Glutamatergic neuron (in vitro differentiated cells): ENCODE measurements at places on chromosomes 16 and 17. TPM values are rescaled to one million over a fixed set of nuclear protein-coding genes. Genes with fewer than 3 reads are reported as not detected.
A peak's percentile ranks its signal among the peaks of the same experiment; 100 is the strongest.

GRCh38 chr17:2710071-2710802 lies 1.3 kb downstream of the CLUH start:
- peaks cover 15% of the 10 kb centered on the region for H3K4me1 ChIP-seq
- no peaks in the 10 kb centered on the region for H3K36me3 ChIP-seq
- H3K27me3 ChIP-seq, result peaks cover 7% of the 10 kb centered on the region
- peak overlapping the region; percentile 88 for H3K4me3 ChIP-seq
- no peak overlapping the region for H3K27ac ChIP-seq

DNA sequence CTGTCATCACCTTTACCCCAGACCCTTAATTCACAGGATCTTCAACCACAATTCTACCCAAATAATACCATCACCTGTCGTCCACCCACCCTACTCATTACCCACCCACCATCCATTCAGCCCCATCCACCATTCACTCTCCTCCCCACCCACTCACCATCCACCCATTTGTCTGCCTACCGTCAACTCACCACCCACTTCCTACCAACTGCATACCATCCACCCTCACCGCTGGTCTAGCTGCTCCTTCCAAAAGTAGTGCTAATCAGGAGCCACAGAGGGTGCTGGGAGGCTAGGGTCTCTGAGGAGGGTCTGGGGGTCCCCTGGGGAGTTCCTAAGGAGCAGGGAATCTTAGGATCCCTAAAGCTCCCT lies 12.0 kb upstream of the IGFBP4 start:
- H3K36me3 ChIP-seq, result no peaks in the 10 kb centered on the region
- no peak for DNase-seq
- H3K27me3 ChIP-seq, result no peaks in the 10 kb centered on the region
- H3K27ac ChIP-seq, result no peak overlapping the region
- H3K4me1 ChIP-seq, result no peaks in the 10 kb centered on the region
- H3K4me3 ChIP-seq, result no peak overlapping the region

DNA sequence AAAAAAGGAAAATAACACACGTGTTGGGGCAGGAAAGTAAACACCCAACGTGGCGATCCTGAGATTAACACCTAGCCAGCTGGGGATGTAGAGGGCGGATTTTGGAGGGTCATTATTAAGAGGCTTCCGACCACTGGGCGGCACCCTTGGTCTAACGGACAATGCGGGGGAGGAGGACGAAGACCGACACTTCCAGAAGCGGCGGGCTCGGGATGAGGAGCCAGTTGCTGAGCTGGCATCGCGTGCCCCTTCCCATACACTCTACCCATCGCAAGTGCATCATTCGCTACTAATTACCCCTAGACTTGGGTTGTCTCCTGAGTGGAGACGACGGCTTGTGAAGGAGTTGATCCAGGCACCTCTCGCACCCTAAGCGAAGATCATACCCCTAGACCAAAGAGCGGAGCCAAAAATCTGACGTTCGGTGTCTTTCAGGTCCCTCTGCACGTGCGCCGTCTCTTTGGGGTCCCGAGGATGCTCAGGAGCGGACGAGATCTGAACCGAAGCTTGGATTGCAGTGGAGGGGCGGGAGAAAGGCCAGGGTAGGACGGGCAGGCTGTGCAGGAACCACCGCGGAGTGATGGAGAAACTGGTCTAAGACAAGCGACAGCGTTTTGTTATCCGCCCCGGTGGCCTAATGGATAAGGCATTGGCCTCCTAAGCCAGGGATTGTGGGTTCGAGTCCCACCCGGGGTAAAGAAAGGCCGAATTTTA lies 17.6 kb downstream of the ZNF213 start:
- H3K36me3 ChIP-seq, result no peaks in the 10 kb centered on the region
- peaks cover 38% of the 10 kb centered on the region for H3K27me3 ChIP-seq
- H3K27ac ChIP-seq, result peak overlapping the region; percentile 90
- peak overlapping the region; percentile 90 for H3K4me3 ChIP-seq

- no peak overlapping the region for H3K27ac ChIP-seq
- no peaks in the 10 kb centered on the region for H3K36me3 ChIP-seq
- H3K4me3 ChIP-seq, result no peak overlapping the region
- peak; percentile 81 for DNase-seq
- peaks cover 2% of the 10 kb centered on the region for H3K4me1 ChIP-seq
- peaks cover 4% of the 10 kb centered on the region for H3K27me3 ChIP-seq
Measured at GRCh38 chr17:68011199-68011665, 15.0 kb upstream of the C17orf58 start.

GRCh38 chr17:15307710-15308111 lies 33.7 kb downstream of the TEKT3 start:
- peaks cover 1% of the 10 kb centered on the region for H3K27me3 ChIP-seq
- no peaks in the 10 kb centered on the region for H3K36me3 ChIP-seq
- no peaks in the 10 kb centered on the region for H3K4me1 ChIP-seq

DNA sequence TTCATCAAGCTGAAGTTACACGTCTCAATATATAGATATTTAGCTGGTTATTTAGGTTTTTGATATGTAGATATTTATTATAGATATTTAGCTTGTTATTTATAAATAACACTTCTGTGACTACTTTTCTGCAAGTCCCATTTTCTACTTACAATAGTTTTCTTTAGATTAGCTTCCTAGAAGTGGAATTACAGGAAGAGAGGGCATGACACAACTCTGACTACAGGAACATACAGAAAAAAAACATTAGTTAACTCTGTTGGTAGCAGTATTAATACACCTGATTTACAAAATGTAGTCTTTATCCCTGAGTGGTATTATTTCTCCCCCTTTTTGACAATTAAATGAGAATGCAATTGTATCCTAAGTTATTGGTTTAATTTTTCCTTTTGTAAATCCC lies 21.2 kb upstream of the CCL1 start:
- H3K27ac ChIP-seq, result no peak overlapping the region
- no peaks in the 10 kb centered on the region for H3K27me3 ChIP-seq
- no peaks in the 10 kb centered on the region for H3K36me3 ChIP-seq
- no peak overlapping the region for H3K4me3 ChIP-seq
- H3K4me1 ChIP-seq, result peaks cover 3% of the 10 kb centered on the region

DNA sequence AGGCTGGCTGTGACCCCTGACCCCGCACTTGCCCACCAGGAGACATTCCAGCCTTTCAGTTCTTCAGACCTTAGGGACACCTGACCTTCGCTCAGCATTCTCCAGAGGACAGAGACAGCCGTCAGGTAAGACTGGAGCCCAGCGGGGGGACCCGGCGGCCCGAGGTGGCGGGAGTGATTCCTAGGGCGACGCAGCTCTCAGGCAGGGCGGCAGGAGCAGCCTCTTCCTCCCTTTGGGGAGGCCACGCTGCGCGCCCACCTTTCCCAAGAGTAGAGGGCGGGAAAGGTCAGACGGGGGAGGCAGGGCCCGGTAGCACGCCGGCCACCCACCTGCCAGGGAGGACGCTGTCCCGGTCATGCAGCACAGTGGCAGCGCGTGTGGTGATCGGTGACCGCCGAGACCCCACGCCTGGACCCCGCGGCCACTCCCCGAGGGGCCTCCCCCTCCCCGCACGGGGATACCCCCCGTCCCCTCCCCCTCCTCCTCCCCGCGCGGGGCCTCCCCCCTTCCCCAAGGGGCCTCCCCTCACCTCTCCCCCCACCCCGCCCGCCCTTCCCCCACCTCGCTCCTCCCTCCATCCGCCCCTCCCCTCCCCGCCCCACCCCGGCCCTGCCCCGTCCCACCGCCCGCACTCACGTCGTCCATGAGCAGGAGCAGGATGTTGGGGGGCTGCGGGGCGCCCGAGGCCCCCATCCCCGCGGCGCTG lies 472 bp downstream of the GALNS start:
- peak; percentile 52 for DNase-seq
- peak overlapping the region; percentile 78 for H3K4me3 ChIP-seq
- no peak overlapping the region for H3K27ac ChIP-seq
- H3K4me1 ChIP-seq, result peaks cover 6% of the 10 kb centered on the region
- peaks cover 8% of the 10 kb centered on the region for H3K36me3 ChIP-seq

- H3K27ac ChIP-seq, result no peak overlapping the region
- H3K4me1 ChIP-seq, result peaks cover 8% of the 10 kb centered on the region
- H3K27me3 ChIP-seq, result peaks cover 4% of the 10 kb centered on the region
- no peak for DNase-seq
Measured at GRCh38 chr17:58312829-58313228, 15.8 kb downstream of the TSPOAP1 start.

DNA sequence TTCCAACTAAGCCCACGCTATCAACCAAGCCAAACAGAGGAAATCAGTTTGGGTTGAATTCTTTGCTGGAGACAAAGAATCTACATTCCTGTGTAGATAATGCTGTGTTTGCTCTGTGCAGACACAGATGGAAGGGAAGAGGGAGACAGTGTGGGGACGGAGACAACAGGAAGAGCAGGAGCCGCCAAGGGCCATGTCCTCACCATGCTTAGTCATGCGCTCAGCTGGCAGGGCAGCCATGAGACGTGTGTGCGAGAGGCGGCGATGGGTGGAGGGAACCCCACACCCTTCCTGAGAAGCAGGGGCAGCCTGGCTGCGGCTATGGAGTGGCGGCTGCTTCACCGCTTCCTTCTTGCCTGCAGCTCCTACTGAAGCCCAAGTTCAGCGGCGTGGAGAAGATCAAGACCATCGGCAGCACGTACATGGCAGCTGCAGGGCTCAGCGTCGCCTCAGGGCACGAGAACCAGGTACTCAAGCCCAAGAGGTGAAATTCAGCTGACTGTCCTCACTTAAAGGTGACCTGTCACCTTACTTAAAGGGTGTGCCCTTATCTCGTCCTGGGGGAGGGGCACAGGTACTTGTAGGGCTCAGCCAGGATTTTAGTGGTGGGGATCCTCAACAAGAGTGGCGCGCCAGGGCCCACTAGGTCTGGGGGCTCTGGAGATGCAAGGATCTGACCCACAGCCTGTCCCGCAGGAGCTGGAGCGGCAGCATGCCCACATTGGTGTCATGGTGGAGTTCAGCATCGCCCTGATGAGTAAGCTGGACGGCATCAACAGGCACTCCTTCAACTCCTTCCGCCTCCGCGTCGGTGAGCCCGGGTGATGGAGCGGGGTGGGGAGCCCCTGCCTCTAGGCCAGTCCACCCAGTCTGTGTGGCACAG lies 47.5 kb downstream of the ADCY7 start:
- peaks cover 9% of the 10 kb centered on the region for H3K4me1 ChIP-seq
- no peak overlapping the region for H3K4me3 ChIP-seq
- H3K36me3 ChIP-seq, result no peaks in the 10 kb centered on the region
- peaks cover 4% of the 10 kb centered on the region for H3K27me3 ChIP-seq
- H3K27ac ChIP-seq, result no peak overlapping the region

GRCh38 chr17:77036841-77037381 lies 103.9 kb upstream of the SEC14L1 start:
- peak overlapping the region; percentile 71 for H3K4me3 ChIP-seq
- peaks cover 12% of the 10 kb centered on the region for H3K27me3 ChIP-seq
- H3K36me3 ChIP-seq, result peaks cover 2% of the 10 kb centered on the region

- no peak for DNase-seq
- peaks cover 9% of the 10 kb centered on the region for H3K4me1 ChIP-seq
- no peak overlapping the region for H3K27ac ChIP-seq
- H3K36me3 ChIP-seq, result no peaks in the 10 kb centered on the region
- H3K27me3 ChIP-seq, result peaks cover 2% of the 10 kb centered on the region
Measured at GRCh38 chr16:4788910-4789309, 765 bp upstream of the SEPTIN12 start.

GRCh38 chr17:48600244-48601098 lies 4.3 kb downstream of the HOXB6 start:
- peaks cover 2% of the 10 kb centered on the region for H3K4me1 ChIP-seq
- H3K36me3 ChIP-seq, result no peaks in the 10 kb centered on the region
- no peak for DNase-seq

GRCh38 chr16:369275-369865 lies 968 bp downstream of the MRPL28 start:
- DNase-seq, result no peak
- H3K4me3 ChIP-seq, result no peak overlapping the region
- H3K27me3 ChIP-seq, result peaks cover 9% of the 10 kb centered on the region
- no peak overlapping the region for H3K27ac ChIP-seq

DNA sequence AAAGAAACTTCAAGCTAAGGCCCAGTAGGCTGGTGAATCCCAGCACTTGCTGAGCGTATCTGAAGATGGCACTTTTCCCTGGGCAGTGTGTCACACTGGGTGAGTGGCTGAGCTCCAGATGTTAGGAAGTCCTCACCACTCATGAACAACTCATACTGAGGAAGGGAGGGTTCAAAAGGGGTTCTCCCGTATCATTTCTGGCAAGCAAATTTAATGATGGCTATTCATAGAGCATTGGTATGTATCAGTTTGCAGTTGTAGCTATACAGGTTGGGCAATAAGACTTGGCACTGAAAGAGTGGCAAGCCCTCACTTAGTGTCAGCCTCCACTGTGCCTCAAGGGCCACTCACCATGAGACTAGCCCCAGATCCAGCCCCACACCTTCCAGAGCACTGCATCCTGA lies 10.7 kb downstream of the GFOD2 start:
- H3K27ac ChIP-seq, result no peak overlapping the region
- peaks cover 13% of the 10 kb centered on the region for H3K4me1 ChIP-seq
- no peak overlapping the region for H3K4me3 ChIP-seq
- no peak for DNase-seq
- H3K27me3 ChIP-seq, result no peaks in the 10 kb centered on the region

Gene RUNDC3A
- total RNA-seq, result 282 TPM

Gene TP53TG3C
- not detected for total RNA-seq

Gene PPM1E
- 52.5 TPM for total RNA-seq

Gene SNX20
- total RNA-seq, result not detected

Gene ZNF652
- total RNA-seq, result 37.4 TPM

Gene THAP11
- 23.1 TPM for total RNA-seq

Gene ALDH3A1
- total RNA-seq, result not detected

Gene CRYM
- total RNA-seq, result not detected

Gene KRT32
- not detected for total RNA-seq
